ENCODE measurements at places on chromosomes 3 and 15.

DNA sequence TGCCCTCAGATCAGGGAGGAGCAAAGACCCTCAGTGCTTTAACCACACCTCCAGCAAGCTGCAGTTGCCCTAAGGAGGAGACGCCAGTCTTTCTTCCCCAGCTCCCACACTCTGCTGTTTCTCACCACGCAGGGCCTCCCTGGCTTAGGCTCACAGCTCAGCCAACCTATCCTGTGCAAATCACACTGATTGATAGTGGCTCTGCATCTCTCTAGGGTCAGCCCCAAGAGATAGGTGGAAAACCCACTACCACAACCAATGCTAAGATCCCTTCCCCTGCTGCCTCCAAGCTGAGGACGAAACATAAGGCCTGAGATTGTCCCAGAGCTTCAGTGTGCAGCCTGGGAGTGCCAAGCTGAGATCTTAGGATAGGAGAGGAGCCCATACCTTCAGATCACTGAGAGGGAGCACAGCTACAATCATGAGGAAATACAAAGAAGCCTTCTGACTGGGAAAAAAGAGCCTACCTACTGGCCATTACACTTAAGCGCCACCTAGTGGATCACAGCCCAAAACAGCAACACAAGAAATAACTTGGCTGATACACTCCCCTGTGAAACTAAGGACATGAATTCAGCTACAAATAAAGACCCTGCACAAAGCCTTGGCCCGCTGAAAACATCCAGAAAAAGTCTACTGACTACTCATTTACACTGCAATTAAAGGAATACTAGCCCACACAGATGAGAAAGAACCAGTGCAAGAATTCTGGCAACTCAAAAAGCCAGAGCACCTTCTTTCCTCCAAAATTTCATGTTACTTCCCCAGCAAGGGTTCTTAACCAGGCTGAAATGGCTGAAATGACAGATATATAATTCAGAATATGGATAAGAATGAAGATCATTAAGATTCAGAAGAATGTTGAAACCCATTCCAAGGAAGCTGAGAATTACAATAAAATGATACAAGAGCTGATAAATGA lies 271.5 kb upstream of the DCBLD2 start:
- no peak for DNase-seq

GRCh38 chr3:47273564-47273963 lies 9.0 kb downstream of the KIF9 start:
- no peak for DNase-seq

GRCh38 chr15:66865622-66866611 lies 163.9 kb downstream of the SMAD6 start:
- peak; percentile 44 for DNase-seq

GRCh38 chr3:141425523-141426233 lies 57.4 kb downstream of the ZBTB38 start:
- DNase-seq, result no peak

DNA sequence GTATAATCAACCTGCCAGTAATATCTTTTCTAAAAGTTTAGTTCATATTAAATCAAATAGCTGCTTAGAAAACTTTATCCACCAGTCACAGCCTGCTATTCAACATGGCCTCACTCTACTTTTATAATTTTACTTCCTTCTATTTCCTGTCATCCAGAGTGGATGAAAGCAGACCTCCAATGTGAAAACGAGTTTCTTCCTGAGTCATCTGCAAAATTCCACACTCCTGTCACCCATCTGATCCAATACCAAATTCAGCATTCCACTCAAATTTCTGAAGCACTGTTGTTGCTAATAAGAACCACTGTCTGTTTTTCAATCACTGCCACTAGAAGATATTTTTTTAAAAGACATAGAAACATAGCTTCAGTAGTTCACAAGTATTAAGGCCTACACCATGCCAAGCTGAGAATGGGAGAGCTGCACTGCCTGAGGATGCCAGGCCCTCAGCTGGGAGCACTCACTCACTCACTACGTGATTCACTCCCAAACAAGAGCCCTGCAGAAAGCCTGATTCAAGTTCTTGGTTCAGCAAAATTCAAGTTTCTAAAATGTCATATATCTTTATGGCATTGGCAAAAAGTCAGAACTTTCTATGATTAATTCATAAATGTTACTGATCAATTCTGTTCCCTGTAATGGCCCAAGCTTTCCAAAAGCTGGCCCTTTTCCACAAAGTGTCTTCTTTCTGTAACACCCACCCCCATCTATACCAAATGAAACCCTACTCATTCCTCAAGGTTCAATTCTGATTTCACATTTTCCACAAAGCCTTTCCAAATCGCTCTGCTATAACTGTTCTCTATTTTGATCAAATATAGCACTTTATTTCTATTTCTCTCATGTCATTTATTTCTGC lies 82.9 kb downstream of the FSIP1 start:
- no peak for DNase-seq

GRCh38 chr15:62909257-62909656 lies 133.3 kb upstream of the TPM1 start:
- no peak for DNase-seq

DNA sequence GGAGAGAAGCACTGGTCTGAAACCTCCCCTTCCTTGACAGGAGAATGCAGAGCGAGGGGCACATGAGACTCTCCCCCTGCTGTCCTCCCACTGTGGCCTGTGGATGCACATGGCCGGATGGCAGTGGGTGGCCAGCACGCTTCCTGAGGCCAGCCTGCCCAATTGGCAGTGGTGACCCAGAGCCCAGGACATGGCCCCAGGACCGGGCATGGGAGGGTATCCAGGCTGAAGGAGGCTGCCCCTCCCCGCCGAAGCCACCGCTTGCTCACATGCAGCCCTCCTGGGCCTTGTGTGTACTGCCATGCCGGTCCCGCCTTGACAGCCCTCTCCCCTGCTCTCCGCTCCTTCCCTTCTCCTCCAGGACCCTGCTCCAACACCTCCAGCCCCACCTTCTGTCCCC lies 100.9 kb downstream of the MEGF11 start:
- no peak for DNase-seq

- no peak for DNase-seq
Measured at GRCh38 chr3:141724186-141724585, 13.9 kb upstream of the RNF7 start.

- DNase-seq, result no peak
Measured at GRCh38 chr15:89087161-89087829, 961 bp upstream of the ABHD2 start.

DNA sequence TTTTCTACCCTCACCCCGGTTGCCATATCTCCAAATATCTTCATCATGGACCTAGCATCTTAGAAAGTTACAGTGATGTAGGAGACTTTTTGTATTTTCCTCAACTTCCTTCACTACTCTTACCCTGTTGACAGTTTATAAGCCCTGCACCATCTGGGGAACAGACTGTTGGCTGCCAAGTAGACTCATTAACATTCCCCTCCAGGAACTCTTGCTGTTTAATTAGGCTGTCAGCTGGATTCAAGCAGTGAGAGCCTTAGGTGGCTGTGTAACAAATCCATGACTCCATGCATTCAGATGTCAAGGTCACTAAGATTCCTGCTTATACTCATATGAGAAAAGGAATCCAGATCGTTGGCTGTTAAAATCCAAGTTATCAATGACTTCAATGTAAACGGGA lies 198.3 kb downstream of the NAALADL2 start:
- no peak for DNase-seq

DNA sequence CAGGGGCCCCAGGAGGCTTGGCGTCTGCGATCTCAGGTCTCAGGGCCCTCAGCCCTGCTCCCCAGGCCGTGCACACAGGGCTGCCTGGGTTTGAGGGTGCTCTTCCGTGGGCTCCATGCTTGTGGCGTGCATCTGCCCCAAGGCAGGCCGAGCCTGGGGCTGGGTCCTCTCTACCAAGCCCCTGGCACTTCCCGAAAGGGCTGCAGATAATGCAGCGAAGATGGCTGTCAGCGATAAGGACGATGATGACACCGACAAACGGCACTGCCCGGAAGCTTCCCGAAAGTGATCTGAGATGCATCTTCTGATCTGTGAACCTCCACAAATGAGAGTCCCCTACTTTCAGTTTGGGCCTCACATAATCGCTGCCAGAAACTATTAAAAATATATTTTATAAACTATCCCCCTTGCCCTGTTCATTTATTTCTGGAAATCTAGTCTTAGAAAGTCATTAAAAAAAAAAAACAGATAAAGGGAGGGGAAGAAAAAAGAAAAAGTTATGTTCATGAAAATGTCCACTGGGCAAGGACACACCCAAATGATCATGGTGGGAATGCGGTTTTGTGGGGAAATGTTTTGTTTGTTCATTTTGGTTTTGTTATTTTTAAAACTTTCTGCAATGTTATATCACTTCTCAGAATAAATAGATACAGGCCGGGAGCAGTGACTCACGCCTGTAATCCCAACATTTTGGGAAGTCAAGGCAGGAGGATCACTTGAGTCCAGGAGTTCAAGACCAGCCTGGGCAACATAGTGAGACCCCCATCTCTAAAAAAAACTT lies 51.5 kb downstream of the RPN1 start:
- no peak for DNase-seq

- no peak for DNase-seq
Measured at GRCh38 chr3:6250167-6250566, 610.7 kb upstream of the GRM7 start.

- no peak for DNase-seq
Measured at GRCh38 chr15:38005953-38006808, 71.7 kb downstream of the TMCO5A start.

DNA sequence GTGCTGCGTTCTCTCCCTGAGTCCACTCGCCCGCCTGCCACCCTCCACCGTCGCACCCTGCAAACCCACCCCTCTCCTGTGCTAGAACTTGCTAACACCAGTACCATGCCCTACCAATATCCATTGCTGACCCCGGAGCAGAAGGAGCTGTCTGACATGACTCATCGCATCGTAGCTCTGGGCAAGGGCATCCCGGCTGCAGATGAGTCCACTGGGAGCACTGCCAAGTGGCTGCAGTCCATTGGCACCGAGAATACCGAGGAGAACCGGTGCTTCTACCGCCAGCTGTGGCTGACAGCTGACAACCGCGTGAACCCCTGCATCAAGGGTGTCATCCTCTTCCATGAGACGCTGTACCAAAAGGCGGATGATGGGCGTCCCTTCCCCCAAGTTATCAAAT lies 4.9 kb upstream of the ALAS1 start:
- peak; percentile 62 for DNase-seq

DNA sequence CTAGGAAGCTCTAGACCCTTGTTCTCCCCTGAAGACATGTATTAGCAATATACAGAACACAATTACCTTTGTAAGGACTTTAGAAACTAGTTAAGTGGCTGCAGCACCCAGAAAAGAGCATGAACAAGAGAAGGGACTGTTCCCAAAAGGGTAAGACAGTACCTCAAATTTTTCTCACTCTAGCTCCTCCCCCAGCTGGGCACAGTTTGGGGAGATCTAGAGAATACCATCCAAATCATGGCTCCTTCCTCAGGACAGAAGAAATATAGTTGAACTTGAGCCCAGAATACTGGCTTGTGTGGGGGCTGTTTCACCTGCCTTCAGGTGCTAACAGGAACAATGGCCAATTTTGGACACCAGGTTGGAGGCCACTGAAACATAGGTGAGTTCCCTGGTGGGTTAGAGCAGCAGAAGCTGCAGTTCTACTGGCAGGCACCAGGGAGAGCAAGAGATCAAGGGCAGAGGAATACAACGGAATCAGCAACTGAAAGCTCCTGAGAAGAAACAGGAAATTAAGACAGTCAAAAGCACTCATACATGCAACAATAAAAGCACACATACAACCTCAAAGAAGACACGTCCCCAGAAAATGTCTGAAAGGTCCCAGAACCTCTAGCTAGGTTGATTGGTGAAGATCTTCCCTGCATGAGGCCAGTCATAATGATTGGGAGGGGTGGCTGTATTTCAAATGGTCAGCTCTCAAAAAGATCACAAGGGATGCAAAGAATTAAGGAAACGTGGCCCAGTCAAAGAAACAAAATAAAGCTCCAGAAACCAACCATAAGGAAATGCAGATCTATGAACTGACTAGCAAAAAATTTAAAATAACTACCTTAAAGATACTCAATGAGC lies 104.9 kb upstream of the ASB14 start:
- no peak for DNase-seq

- no peak for DNase-seq
Measured at GRCh38 chr3:42387802-42388651, 22.4 kb downstream of the LYZL4 start.

DNA sequence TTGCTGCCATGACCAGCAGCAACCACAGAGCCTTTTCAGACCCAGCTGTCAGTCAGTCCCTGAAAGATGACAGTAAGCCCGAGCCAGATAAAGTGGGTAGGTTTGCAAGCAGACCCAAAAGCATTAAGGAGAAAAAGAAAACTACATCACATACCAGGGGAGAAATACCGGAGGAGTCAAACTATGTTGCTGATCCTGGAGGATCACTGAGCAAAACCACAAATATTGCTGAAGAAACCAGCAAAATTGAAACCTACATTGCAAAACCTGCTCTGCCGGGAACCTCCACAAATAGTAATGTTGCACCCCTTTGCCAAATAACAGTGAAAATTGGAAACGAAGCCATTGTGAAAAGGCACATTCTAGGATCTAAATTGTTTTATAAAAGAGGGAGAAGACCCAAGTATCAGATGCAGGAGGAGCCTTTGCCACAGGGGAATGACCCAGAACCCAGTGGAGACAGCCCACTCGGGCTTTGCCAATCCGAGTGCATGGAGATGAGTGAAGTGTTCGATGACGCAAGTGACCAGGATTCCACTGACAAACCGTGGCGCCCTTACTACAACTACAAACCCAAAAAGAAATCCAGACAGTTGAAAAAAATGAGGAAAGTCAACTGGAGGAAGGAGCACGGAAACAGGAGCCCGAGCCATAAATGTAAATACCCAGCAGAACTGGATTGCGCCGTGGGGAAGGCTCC lies 42.1 kb upstream of the RASA2 start:
- no peak for DNase-seq

DNA sequence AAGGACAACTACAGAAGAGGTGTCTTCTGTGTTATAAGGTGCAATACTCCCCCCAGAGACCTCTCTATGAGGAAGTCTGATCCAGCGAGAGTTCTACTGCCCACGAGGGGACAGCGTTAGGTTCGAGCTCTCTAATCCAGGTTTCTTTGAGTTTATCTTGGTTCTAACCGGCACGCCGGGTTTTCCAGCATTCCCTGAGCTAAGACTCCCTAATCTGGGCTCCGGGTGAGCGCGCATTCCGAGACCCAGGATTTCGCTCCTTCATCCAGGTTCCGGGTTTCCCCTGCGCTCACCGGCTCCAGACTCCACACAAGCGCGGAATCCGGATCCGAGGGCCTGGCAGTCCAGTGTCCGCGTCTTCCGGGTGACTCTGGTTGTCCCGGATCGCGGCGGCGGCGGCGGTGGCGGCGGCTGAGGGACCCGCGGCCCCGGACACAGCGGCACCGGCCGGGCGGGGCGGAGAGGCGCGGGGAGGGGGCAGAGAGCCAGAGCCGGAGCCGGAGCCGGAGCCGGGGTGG lies at the start of gene ZNF609:
ZNF609 (plus strand) TSS at position 373 of the 518 bp plus-strand sequence. CDS start 38,842 bp downstream, outside the sequence.
- peak; percentile 96 for DNase-seq

DNA sequence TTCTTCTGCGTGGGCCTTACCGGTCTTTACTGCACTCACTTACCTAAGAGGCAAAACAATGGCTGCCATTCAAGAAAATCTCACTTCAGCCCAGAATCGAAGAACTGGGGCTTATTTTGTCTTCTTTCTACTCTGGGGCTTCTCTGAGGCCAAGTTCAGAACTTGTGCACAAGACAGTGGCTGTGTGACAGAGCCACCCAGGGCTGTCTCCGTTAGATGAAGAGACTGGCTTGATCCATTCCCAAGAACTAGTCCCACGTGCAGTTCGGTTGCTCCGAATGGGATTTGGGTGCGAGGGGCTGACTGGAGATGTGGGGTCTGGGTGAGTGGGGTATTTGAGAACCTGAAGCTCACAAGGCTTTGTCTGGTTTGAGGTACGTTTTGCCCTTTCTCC lies 795 bp upstream of the TCF12 start:
- DNase-seq, result no peak

GRCh38 chr15:51307811-51308210 lies 30.6 kb downstream of the CYP19A1 start:
- no peak for DNase-seq

Measured in left ventricle myocardium inferior (tissue), 1 donor.